Epithelial cell of proximal tubule (primary cell): ENCODE measurements at places on chromosomes 1 and 21.

DNA sequence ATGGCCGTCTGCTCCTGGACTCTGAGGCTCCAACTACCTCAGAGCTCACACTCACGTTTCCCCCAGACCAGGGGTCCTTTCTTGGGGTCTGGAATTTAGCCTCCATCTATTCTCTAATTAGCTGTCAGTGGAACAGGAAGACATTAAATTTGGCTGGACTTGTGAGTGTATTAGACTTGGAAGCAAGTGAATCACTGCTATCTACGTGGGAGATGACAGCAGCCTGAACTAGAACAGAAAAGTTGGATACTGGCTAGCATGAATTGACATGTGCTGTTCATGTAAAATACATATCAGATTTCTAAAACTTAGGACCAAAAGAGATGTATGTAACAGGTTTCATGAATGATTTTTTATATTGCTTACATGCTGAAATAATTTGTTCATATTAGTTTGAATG is 28.0 kb downstream of the TAF5L start:
- no peak for DNase-seq

- DNase-seq = no peak
Measured at GRCh38 chr1:205287076-205287475, 34.5 kb downstream of the NUAK2 start.

DNA sequence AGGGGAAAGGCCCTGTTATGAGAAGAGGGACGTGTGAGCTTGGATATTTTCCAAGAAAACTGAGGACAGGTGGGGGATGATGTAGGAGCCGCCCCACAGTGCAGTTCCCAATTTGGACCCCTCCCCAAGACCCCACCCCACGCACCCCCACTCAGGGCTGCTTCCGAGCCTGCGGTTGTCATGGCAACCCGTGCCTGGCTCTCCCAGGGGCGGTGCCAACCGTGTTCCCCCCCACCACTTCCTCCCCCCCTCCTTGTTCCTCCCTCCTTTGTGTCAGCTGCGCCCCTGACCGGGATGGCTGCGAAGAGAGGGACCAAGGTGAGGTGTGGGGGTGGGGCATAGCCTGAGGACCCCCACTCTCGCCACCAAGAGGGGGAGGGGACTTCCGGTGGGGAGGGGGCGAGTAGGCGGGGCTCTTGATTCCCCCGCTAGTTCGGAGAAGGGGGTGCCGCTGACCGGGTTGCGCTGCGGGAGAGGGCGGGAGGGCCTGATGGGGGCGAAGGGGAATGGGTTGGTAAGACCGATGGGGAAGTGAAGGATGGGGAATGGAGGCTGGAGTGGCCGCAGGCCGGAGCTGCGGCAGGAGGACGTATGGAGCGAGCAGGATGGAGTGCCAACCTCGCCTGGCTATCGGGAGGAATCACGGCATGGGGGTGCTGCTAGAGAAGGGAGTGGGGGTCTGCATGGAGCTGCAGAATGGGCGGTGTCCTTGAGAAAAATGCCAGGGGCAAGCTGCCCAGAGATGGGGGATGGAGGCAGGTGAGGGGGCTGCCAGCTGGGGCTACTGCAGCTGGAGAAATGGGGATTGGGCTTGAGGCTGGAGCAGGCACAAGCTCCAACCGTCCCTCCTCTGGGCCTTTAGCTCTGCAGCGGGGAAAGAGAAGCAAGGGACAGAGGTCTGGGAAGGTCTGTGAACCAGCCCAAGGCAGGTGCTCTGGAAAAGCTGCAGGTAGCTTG is 953 bp downstream of the TRIM46 start:
- no peak for DNase-seq

- DNase-seq = no peak
Measured at GRCh38 chr1:81238129-81238528, 562.6 kb upstream of the ADGRL2 start.

DNA sequence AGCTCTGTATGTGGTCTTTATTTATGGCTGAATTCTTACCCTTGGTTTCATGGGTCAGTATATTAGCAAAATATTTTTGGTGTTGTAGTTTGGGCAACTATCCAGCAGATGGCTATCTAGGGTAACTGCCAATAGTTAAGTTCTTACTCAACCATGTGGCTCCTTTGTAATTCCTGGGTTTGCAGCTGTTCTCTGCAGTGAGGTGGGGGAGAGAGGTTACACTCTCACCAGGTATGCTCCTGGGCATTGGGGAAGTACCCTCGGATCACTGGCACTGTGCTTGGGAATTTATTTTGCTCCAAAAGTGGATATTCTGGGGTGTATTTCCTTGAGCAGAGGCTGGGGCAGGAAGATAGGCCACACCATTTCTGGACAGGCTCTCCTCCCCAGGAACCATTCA is 436.7 kb upstream of the TMPRSS15 start:
- DNase-seq = no peak

DNA sequence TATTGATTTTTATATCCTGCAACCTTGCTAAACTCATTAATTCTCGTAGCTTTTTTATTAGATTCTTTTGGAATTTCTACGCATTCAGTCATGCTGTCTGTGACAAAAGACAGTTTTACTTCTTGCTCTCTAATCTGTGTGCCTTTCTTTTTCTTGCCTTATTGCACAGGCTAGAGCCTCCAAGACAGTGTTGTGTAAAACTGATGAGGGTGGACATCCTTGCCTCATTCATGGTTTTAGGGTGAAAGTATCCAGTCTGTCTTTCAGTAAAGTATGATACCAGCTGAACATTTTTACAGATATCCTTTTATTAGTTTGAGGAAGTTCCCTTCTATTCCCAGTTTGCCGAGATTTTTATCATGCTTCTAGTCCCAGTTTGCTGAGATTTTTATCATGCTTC is 133.8 kb downstream of the HS2ST1 start:
- no peak for DNase-seq

DNA sequence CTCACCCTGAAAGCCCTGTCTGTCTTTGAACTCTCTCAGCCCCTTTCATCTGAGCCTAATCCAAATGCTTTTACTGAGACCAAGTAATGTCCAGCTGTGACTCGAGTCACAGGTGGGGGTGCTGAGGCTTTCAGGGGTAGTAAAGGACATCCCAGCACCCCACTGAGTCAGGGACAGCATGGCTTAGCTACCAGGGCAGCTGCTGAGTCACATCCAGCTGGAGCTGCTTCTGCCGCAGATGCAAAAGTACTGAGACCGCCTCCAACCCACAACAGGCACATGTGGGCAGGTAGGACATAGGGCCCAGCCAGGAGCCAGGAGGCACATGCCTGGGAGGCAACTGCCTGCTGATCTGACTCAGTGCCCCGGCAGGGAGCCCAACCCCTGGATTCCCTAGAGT is 6.7 kb upstream of the VSIG8 start:
- DNase-seq = no peak

DNA sequence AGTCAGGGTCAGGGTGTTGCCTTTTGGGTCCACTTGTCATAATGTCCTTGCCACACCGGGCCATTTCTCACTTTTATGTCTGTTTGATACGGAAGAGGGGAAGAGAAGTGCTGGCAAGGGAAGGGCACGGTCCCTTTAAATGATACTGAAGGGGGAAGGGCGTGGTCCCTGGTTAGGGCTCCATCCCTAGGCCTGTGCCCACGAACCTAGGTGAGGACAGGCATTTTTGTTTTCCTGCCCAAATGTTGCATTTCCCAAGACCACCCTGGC is 25.2 kb downstream of the B3GALT5 start:
- DNase-seq = no peak

GRCh38 chr1:168146626-168147025 is 9.9 kb upstream of the GPR161 start:
- no peak for DNase-seq

GRCh38 chr1:150751443-150751842 is 14.1 kb downstream of the CTSS start:
- DNase-seq = no peak

GRCh38 chr1:156086256-156086662 is 4.0 kb upstream of the MEX3A start:
- DNase-seq = no peak

DNA sequence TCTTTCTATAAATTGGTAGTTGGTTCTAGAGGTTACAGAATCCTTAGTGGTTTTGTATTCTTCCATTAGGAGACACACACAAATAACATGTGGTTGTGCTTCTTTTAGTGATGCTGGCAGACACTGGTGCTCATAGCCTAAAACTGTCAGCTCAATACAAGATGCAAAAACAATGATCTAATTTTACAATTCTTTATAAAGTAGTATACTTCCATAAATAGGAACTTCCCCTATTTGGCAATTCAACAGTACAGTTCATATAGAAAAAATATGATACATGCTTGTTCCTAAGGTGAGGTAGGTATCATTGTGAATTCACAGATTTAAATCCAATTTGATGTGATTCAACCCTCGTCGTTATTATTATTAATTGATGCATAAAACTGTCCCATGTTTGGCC is 20.8 kb upstream of the CCDC17 start:
- no peak for DNase-seq

- DNase-seq = no peak
Measured at GRCh38 chr1:158147401-158147800, 33.3 kb upstream of the CD1D start.

DNA sequence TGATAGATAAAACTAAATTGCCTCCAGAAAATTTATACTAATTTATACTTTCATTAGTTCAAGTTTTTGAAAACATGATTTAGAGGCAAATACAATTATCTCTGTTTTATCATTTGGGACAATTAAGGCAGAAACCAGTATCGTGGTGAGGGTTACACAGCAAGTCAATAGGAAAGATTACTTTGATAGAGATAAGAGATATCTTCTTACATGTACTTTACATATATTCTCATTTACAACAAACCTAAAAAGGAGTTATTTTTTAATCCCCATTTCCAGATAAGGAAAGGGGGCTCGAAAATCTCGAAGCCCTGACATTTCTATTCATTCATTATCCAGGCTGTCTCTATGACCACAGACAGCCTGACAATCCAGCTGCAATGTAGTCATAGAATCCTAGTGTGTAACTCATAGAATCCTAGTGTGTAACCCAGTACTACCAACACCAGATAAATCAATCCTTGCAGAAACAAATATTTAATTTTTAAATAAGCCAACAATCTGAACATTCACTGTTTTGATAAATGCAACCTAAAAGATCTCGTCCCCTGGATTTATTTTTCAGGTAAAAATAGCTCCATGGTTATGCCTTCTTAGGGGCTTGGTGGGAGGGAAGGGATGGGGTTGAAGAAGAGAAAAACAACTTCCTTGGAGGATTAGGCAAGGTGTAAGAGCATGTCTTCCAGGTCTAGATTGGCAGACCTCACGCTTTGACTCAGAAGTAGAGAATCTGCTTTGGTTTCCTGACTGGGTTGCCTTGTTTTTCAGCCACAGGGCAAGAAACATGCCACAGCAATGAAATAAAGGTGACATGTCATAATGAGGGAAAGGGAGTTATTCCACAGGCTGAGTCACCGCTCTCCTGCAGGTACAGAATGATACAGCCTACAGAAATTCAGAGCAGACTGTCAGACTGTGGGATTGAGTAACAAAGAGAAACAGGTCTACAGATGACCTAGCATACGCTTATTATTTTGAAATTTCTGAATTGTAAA is 45.6 kb downstream of the IRF2BP2 start:
- peak; percentile 98 for DNase-seq

DNA sequence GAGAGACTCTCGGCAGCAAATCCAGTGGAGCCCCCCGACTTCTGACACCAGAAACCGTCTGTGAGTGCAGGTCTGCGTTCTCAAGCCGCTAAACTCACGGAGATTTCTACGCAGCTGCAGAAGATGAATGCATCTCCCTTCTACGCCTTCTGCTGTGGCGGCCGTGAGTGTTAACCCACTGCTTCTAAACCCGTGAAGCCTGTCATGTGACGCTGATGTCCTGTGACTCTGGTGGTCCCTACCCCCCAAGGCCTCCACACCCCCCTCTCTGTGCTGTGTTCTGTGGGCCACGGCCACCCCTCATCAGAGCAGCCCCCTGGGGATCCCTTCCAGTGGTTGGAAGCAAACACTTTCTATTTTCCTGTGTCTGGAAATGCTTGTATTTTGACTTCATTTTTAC is 33.9 kb upstream of the COL18A1 start:
- no peak for DNase-seq

DNA sequence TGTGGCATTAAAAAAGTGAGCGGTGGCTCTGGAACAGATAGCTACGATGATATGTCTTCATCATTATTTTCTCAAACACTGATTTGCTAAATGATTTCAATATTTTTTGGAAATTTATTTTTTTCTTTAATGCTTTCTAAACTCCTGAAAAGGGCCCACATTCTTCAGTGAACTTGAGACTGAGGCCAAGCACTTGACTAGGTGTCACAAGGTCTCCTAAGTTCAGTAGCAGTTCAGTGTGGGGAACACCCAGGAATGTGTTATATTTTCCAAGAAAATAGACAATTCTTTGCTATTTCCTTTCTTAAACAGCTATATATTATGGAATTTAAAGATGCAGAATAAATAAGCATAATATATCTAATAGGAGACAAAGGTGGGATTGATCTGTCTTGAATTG is 850.9 kb downstream of the USP25 start:
- DNase-seq = no peak

- no peak for DNase-seq
Measured at GRCh38 chr1:12127206-12127810, 39.5 kb upstream of the TNFRSF1B start.

- no peak for DNase-seq
Measured at GRCh38 chr1:202801175-202801574, 7.0 kb downstream of the KDM5B start.

- DNase-seq = no peak
Measured at GRCh38 chr1:155941845-155942531, 550 bp downstream of the RXFP4 start.

DNA sequence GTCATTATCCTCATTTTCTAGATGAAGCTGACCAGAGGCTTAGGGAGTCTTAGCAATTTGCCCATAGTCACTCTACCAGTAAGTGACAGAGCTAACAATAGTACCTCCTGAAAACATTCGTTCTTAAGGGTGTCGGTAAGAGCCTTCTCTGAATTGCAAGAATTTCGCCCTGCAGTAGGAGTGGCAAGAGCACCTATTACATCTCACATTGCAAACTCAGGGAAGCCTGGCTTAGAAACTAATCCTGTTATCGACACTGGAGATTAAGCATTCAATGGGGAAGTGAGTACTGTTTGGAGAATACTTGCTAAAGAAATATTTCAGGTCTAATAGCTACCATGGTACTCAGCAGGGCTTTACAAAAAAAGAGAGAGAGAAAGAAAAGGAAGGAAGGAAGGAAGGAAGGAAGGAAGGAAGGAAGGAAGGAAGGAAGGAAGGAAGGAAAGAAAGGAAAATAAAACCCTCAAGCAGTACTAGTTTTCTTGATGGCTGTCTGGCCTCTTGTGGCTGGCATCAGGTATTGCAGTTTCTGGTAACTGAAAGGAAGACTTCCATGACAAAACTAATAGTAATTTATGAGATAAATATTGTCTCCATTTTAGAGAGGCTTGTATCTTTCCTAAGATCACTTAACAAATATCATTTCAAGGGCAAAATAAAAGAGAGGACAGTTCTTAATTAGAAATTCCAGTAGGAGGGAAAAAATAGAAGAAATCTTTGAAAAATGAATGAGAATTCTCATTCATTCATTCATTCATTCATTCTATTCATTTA is 10.4 kb downstream of the C1orf226 start:
- DNase-seq = no peak

GRCh38 chr1:221376286-221376685 is 365.6 kb downstream of the DUSP10 start:
- DNase-seq = no peak

GRCh38 chr1:167722870-167723251 is 1.1 kb downstream of the MPZL1 start:
- DNase-seq = no peak
